ENCODE measurements at places on chromosomes 1 and 21.

GRCh38 chr1:93296555-93297154 lies 49.1 kb upstream of the DR1 start:
- no peak for DNase-seq

GRCh38 chr1:147833231-147833860 lies 69.2 kb upstream of the GJA8 start:
- DNase-seq, result no peak

GRCh38 chr1:73273886-73274285 lies 924.1 kb downstream of the LRRIQ3 start:
- no peak for DNase-seq

DNA sequence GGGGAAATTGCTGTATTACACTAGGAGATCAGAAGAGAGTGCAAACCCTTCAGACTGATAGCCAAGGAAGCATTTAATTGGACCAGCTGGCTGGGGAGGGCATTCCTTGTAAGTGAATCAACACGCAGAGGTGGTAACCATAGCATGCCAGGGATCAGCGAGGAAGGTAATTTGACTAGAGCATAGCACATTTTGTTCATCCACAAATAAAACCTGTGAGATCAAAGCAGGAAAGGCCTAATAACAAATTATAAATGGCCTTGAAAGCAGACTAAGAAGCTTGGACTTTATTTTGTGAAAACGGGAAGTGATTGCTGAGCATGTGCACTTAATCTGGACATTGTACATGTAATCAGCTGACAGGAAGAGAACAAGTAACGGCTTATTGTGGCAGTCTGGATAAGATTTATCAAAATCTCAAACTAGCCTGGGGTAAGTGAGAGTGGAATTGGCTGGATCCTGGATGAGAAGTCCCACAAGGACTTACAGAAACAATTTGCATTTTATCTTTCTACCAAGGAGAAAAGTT lies 11.7 kb upstream of the CD55 start:
- no peak for DNase-seq

DNA sequence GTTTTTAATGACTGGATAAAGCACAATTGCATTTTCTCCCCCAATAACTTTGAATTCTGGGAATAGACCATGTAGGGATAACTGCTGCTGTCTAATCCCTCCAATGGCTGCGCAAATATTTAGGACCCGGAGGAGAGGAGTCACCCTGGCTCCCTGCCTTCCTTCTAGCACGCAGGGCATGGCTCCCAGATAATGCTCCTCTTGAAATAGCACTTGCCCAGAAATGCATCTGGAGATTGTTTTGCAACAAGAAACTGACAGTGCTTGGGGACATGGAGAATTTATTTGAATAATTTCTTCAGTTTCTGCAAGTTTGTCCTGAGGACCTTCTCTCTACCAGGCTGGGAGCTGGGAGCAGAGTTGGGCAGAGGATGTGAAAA lies 83.5 kb downstream of the MAN1C1 start:
- DNase-seq, result no peak
